Naive B cell (primary cell): ENCODE measurements at places on chromosomes 6 and 20.

DNA sequence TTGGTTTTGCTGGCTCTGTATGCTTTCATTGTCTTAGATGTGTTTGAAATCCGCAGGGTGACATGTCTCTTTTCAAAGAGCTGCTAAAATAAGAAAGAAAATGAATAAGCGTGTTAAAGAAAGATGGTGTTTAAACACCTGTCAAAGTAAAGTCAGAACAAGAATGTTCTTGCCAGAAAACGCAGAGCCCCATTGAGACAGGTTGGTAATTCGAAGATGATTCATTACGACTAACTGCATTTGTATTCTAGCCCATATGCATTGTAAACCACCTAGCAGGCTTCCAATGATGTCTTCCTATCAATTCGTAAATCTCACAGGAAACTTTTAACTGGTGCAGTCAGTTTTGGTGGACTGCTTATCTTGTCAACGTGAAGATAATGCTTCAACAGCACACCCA is 16.8 kb downstream of the PHACTR2 start:
- DNase-seq = no peak

- no peak for DNase-seq
Measured at GRCh38 chr20:2858591-2858990, 14.7 kb upstream of the PTPRA start.

DNA sequence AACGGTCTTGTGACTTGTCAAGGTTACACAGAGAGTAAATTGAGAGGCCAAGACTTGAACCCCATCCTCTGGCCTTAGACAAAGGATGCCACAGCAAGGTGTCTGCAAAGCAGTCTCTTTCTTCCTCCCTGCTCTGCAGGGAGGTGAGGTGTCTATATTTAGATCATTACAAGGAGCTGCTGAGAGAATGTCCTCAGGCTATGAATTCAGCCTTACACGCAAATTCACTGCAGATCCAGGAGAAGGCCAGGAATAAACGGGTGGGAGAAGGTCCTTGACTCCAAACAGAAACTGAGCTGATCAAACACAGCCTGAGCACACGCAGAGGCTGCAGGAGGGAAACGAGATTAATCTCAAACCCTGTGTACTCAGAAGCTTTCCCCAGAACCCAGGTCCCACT is 48.6 kb upstream of the PTPRT start:
- DNase-seq = no peak

GRCh38 chr20:45944151-45944964 is 9.9 kb downstream of the PCIF1 start:
- no peak for DNase-seq

- no peak for DNase-seq
Measured at GRCh38 chr6:148851683-148852556, 105.1 kb downstream of the UST start.

DNA sequence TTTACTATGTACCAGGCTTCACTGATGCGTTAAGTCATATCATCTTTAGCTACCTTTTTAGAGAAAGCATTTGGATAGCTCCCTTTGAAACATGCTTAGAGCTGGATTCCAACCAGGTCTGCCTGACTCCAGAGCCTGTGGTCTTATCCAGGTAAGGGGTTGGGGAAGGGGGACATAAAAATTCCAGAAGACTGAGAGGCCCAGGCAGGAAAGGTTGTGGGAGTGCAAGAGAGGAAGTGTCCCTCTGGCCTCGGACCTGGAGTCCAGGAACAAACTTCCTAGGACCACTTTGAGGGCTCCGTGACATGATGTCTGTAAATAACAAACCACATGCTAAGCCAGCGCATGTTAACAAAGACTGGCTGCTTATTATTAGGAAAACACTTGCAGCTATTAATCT is 163.0 kb upstream of the KCNG1 start:
- DNase-seq = no peak

GRCh38 chr20:840858-841567 is 7.5 kb downstream of the FAM110A start:
- DNase-seq = no peak

- no peak for DNase-seq
Measured at GRCh38 chr6:89194559-89194958, 22.6 kb downstream of the GABRR1 start.

DNA sequence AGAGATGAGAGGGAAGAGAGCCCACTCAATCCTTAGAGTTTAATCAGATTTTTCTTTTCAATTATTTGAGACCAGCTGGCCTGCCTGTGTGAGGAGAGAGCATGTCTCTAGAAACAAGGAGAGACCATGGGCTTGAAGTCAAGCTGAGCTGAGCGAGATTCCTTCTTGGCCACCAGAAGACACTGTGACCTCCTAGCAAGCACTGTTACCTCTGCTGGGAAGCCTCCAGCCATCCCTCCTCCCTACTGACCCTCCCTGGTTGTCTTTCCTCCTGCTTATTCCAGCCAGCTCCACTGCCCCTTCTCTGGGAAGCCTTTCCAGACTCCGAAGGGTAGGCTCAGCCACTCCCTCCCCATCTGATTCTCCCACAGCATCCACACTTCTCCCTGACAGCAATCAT is 110.0 kb downstream of the SCML4 start:
- no peak for DNase-seq

GRCh38 chr6:3750317-3751076 is 1.0 kb downstream of the PXDC1 start:
- peak; percentile 21 for DNase-seq

GRCh38 chr6:145051661-145052060 is 683.7 kb downstream of the EPM2A start:
- no peak for DNase-seq

- DNase-seq = no peak
Measured at GRCh38 chr6:149114167-149114566, 203.3 kb upstream of the TAB2 start.

- no peak for DNase-seq
Measured at GRCh38 chr6:151179321-151179720, 60.4 kb upstream of the AKAP12 start.

GRCh38 chr6:160871320-160871719 is 120.2 kb upstream of the MAP3K4 start:
- DNase-seq = no peak

GRCh38 chr6:44558024-44558831 is 170.7 kb downstream of the CDC5L start:
- no peak for DNase-seq

- no peak for DNase-seq
Measured at GRCh38 chr6:95417856-95418255, 159.5 kb upstream of the MANEA start.

DNA sequence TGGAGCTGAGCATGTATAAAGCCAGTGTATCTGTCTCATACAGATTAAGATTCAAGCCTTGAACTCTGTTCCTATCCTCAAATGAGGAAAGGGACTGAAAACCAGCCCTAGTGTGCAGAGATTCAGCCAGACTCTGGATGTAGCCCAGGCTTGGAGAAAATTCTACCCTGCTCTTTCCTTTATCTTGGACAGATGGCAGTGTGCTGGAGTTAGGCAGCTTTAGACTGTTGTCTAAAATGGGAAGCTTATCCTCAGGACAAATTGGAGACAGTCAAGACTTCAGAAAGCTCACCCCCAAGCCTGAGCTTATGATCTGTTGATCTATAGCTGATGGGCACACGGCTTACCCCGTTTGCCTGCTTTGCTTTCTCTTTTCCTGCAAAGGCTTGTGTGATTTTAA is 1057.6 kb downstream of the KIF16B start:
- no peak for DNase-seq

GRCh38 chr6:150601439-150601838 is 1.8 kb downstream of the PLEKHG1 start:
- DNase-seq = no peak

DNA sequence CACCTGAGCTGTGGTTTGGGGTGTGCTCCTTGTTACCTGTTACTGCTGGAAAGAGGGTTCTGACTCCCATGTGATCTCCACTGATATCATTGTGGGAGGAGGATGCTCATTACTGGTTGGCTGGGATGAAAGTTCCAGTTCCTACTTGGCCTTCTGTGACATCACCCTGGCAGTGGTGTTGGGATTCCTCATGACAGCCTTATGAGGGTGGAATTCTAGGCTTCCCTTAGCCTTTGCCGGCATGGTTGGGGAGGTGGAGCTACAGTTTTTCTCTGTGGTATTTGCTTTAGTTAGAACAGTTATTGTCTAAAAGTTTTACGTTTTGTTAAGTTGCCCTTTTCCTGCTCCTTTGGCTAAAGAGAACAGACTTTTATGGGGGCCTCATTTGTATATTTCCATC is 112.1 kb downstream of the AFG1L start:
- no peak for DNase-seq

- DNase-seq = no peak
Measured at GRCh38 chr20:33604991-33605370, 57.1 kb upstream of the C20orf144 start.

GRCh38 chr6:134451529-134451928 is 133.6 kb upstream of the SGK1 start:
- DNase-seq = no peak

GRCh38 chr6:105909106-105909505 is 177.0 kb upstream of the PRDM1 start:
- no peak for DNase-seq

GRCh38 chr20:59559024-59559817 is 45.1 kb upstream of the PHACTR3 start:
- no peak for DNase-seq

GRCh38 chr6:22575190-22575589 is 5.8 kb downstream of the HDGFL1 start:
- no peak for DNase-seq

GRCh38 chr20:44054118-44054517 is 132.9 kb downstream of the JPH2 start:
- DNase-seq = no peak

DNA sequence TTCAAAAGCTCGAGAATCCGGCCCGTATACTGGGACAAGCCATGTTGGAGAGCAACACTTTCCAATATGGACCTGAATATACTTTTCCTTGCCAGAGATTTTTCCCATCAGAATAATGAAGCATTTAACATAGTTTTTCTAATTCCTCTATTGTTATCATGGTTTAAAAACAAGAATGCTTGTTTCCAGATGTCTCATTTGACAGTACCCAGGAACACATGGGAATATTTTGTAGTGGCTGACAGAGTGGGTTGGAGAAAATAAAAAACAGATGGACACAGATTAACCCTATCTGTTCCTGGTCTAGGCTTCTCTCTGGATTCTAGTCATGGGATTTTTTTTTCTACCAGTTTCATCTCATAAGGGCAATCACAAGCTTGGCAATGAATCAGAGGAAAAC is 164.8 kb upstream of the CEP162 start:
- no peak for DNase-seq

DNA sequence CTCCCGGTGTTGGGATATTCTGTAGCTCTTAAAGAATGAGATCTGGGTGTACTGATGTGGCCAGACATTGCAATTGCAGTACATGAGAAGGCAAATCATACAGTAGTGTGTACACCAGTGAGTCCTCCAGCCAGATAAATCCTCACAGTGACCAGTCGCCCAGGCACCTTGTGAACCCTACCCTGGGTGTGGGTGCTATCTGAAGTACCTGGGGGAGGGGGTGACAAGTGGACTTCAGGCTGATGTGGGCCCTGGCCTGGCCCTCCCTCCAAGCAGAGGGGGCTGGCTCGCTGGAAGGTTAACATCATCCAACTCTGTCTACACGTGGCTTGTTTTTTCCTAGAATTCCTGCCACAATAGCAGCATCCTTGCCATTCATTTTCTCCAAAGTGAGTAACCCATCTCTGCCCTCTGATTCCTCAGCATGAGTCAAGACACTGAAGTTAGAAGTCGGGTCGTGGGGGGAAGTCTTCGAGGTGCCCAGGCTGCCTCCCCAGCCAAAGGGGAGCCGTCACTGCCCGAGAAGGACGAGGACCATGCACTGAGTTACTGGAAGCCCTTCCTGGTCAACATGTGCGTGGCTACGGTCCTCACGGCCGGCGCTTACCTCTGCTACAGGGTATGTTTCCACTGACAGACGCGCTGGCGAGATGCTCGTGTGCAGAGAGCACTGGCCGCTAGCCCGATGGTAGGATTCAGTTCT is 70.8 kb downstream of the PTPN1 start:
- DNase-seq = no peak

DNA sequence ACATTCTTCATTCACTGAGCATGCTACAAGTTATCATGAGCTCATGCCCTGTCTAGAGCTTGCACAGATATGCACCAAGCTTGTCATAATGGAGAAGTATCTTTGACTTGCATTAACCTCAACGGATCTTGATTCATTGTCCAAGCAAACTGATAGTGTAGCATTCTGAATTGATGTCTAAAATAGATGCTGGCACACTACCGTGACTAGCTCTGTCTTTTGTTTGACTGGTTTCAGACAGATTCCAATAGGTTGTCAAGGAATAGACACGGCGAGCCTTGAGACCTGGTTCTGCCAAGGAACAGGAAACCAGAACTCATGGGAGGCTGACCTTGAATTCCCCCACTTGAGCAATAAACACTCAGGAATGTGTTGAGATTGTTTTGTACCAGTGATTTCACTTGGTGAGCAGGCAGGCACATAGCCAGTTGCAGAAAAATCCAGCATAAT is 1153.1 kb upstream of the GJE1 start:
- DNase-seq = no peak

DNA sequence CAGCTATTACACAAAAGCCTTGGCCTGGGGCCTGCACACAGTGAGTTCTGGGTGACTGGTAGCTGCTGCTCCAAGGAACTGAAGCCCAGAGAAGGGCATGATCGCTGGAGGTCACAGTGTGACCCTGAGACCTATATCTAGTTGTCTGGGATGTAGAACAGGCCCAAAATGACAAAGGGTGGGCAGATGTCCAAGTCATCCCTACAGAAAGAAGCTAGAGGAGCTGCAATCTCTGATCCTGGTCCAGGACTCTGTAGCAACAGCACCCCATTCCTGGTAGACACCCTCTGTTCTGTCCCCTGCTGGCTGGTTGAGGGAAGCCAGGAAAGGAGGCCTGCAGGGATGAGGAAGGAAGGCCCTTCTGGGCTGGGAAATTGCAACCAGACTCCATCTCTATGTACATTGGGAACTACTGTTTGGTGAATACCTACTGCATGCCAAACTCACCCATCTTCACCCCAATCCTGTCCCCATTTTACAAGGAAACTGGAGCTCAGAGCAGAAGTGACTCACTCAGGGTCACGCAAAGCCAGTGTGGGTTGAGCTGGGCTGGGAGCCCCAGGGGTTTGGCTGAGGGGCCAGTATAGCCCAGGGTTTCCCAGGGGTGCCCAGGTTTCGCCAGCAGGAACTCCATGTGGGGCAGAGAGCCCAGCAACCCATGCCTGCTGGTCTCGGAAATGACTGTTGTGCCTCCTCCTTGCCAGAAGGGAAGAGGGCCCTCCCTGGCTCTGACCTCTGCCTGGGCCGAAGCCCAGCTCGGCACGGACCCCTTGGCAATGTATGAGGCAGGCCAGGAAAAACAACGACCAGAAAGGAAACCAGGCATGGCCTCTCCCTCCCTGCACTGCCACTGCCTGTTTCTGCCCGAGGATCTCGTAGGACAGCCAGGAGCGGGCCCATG is 44.9 kb upstream of the TLDC2 start:
- no peak for DNase-seq

- DNase-seq = no peak
Measured at GRCh38 chr20:3648951-3649350, 14.2 kb downstream of the GFRA4 start.

GRCh38 chr6:142925575-142926110 is 19.3 kb downstream of the HIVEP2 start:
- DNase-seq = no peak

GRCh38 chr20:12733811-12734210 is 275.0 kb upstream of the SPTLC3 start:
- DNase-seq = no peak

GRCh38 chr20:25508083-25508770 is 77.1 kb downstream of the NINL start:
- no peak for DNase-seq

GRCh38 chr6:43093436-43094289 is 17.5 kb downstream of the PTK7 start:
- no peak for DNase-seq
